ENCODE measurements at places on chromosomes 5 and 9. TPM values are rescaled to one million over a fixed set of nuclear protein-coding genes. Genes with fewer than 3 reads are reported as not detected.

The RMRP gene
- polyA plus RNA-seq, result 80.5 TPM

The TAS2R1 gene
- polyA plus RNA-seq, result not detected

The VCAN gene
- 1.4 TPM for polyA plus RNA-seq

The FAM120A gene
- polyA plus RNA-seq, result 33.2 TPM

The NPDC1 gene
- 328 TPM for polyA plus RNA-seq

The NDST1 gene
- 9.9 TPM for polyA plus RNA-seq

The OR13C9 gene
- not detected for polyA plus RNA-seq

The CCDC192 gene
- not detected for polyA plus RNA-seq

The ABLIM3 gene
- 2.7 TPM for polyA plus RNA-seq

The BTNL9 gene
- polyA plus RNA-seq, result 57.0 TPM

The GPRIN1 gene
- polyA plus RNA-seq, result 3.2 TPM

The SLC46A2 gene
- polyA plus RNA-seq, result not detected

The PCDHGB1 gene
- polyA plus RNA-seq, result 0.31 TPM

The CRB2 gene
- 0.08 TPM for polyA plus RNA-seq

The ACOT12 gene
- polyA plus RNA-seq, result not detected

The JAKMIP2 gene
- 2.6 TPM for polyA plus RNA-seq

The DMRT3 gene
- polyA plus RNA-seq, result not detected

The ACSL6 gene
- 0.99 TPM for polyA plus RNA-seq

The AQP7 gene
- 7.1 TPM for polyA plus RNA-seq

The DOCK2 gene
- polyA plus RNA-seq, result 1.1 TPM

The PDLIM4 gene
- polyA plus RNA-seq, result 3.3 TPM

The LCN1 gene
- not detected for polyA plus RNA-seq

Measured in pancreas (tissue), 10 donors.